SJSA1 (cell line): ENCODE measurements at places on chromosomes 12 and 14.

DNA sequence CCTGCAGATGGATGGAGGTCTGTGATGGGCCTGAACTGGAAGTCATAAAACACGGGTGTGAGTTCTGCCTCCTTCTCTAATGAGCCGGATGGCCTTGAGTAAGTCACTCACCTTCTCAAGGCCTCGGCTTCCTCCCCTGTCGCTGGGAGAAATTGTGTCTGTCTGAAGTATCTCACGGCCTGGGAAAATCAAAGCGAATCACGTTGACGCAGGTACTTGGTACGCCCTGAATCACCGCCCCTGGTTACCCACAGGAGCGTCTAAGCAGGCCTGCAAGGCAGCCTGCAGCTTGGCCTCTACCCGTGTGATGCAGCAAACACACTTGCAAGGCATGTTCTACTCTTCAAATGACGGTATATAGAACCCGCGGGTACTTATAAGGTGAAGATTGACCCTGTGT is 28.1 kb upstream of the CD9 start:
- DNase-seq, result no peak

DNA sequence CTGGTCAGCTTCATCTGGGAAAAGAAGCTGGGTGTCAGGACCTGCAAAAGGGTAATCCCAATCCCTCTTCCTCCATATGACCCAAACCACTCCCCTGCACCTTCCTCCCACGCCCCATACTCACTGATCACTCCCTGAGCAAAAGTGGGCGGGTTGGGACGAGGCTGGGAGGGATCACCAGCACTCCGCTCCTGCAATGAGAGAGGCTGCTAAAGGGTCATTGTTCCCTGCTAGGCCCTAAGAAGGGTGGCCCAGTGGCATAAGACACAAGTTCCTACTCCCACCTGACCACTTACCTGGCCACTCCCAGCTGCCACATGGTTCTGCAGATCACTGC is 15.7 kb upstream of the PRKAG1 start:
- DNase-seq, result no peak

DNA sequence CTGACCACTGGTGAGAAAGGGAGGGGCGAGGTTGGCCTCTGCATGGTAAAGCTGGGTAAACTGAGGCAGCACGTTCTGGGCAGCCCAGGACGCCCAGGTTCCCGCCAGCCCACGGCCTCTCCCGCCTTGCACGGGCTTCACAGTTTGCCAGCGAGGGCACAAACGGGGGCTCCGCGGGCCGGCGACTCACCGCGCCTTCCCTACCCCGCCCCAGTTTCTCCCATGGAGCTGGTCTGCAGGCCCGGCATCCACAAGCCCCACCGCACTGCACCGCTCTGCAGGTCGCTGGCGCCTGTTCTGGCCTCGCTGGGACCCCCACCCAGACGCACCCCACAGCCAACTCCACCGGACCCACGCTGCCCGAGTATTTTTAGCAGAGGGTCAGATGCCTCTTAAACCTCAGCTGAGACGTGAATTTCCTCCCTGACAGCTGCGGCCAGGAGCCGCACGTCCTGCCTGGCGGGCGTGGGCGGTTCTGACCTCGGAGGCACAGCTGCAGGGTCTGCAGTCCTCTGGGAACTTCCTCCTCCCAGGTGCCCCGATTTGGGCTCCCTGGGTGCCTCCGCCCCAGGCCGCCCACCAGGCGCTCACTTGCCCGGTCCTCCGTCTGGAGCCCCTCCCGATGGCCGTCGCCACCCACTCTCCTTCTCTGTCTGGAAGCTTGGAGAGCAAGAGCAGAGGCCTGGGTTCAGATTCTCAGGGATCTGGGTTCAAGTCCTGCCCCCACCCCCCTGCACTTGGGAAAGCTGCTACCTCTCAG is 29.5 kb upstream of the INF2 start:
- DNase-seq, result peak; percentile 32

GRCh38 chr12:120229071-120229486 is 28.2 kb upstream of the RPLP0 start:
- DNase-seq, result peak; percentile 19

- no peak for DNase-seq
Measured at GRCh38 chr12:105355752-105356151, 25.3 kb downstream of the C12orf75 start.

GRCh38 chr12:69000074-69000473 is 67.1 kb upstream of the CPM start:
- DNase-seq, result peak; percentile 30

DNA sequence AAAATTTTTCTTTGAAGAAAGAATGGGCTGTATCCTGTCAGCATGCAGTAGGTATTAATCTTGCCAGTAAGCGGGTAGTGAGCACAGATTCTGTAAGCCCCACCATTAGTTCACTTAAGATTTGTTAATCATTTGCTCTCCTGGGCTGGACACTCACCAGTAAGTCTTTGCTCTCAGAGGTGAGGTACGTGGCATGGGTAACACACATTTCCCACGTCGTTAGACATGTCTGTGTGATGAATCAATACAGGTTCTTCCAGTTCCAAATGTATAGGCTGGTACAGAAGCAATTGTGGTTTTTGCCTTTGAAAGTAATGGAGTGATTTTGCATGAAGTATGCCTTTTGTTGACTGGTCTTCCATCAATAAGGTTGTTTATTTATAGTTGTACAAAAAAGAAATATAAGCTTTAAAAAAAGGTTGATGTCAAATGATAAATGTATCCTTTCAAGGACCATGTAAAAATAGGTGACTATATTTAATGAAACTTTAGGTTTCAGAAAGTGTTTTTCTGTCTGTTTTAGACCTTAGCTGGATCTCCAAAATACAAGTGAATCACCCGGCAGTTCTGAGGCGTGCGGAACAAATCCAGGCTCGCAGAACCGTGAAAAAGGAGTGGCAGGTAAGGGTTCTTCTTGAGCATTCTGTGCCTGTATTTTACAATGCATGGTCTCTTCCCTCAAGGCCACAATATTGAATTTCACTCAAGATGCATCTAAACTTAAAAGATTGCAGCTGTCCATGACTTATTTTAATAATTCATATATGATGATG is 45.5 kb downstream of the DERA start:
- no peak for DNase-seq

- DNase-seq, result no peak
Measured at GRCh38 chr12:66541426-66541825, 137.4 kb downstream of the GRIP1 start.

- no peak for DNase-seq
Measured at GRCh38 chr12:42216737-42217136, 21.3 kb downstream of the YAF2 start.

- DNase-seq, result no peak
Measured at GRCh38 chr14:69586404-69586803, 11.7 kb upstream of the CCDC177 start.

DNA sequence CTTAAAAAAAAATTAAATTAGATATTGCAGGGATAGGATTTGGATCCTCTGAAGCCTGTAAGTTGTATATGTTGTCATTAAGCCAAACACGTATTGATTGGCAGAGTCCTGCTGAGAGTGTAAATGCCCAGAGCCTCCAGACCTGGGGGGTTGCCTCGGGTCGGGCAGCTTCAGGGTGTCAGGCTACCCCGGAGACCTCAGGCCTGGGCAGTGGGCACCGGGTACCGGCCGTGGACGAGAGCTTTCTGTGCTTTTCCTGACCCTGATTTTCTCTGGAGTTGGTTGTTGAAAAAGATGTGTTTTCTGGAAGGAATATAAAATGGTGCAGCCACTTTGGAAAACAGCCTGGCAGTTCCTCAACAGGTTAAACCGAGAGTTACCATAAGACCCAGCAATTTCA is 96.1 kb downstream of the DNAH10 start:
- DNase-seq, result no peak

DNA sequence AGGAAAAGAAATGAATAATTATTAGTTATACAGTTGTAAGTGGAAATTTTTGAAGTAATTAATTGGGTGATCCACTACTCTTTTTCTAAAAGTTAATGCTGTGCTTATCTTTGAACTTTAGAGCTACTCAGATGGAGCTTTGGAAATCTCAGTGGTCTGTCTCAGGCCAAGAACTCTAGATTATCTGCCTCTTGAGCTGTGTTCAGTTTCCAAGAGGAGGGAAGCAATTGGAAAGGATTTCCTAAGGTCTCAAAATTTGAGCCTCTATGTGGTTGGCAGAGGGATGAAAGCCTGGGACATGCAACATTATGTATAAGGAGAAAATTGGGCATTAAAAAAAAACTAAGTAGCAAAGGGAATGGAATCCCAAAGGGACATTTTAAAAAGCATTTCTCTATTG is 334.0 kb upstream of the PRICKLE1 start:
- DNase-seq, result no peak

GRCh38 chr12:105948331-105948730 is 190.4 kb downstream of the NUAK1 start:
- DNase-seq, result no peak

DNA sequence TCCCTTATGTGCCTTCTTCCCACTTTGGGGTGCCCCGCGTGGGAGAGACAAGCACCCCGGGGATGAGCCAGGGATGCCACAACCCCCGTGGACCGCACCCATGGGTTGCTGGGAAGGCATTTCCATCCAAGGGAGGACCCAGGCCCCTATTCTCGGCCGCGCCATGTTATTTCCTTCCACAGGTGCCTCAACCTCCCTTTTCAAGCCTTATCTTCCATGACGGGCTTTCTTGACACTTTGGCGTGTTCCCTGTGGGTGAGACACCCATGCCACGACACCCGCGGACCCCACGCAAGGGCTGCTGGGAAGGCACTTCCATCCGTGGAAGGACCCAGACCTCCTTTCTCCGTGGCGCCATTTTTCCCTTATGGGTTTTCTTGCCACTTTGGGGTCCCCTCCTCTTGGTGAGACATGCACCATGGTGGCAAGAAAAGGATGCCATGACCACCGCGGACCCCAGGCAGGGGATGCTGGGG is 269.2 kb downstream of the ALG10 start:
- no peak for DNase-seq

DNA sequence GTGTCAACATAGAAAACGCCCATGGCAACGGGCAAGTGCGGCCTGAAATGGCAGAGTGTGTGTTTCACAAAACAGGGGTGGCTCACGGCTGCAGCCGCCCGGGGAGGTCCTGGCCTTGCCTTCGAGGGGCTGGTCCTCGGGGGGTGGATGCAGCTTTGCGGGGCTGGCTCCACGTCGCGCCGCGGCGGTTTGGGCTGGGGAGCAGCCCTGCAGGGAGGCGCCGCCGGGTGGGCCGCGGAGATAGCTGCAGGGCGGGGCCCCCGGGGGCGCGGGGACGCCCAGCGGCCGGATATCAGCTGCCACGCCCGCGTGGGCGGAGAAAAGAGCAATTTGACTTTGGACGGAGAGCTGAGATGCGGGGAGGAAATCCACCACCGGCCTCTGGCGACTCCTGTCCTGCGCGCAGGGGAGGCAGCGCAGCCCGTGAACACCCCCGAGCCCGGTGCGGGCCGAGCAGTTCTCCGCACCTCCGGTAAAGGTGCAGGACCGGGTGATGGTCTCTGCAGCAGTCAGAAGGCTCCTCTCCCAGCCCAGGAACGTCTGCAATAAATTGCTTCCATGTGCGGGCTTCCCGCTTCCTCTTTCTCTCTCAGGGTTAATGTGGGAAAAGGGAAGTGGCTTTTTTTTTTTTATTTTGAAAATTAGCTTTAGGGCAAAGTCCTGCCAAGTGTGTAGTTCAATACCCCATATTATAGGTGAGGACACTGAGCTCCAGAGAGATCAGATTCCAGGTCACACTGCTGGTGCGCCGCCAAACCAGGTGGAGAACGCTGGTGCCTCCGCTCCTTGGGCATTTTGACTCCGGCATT is 110.5 kb downstream of the ARF6 start:
- DNase-seq, result peak; percentile 79

GRCh38 chr12:64600164-64600561 is 10.1 kb upstream of the RASSF3 start:
- DNase-seq, result no peak

- DNase-seq, result no peak
Measured at GRCh38 chr14:90139199-90139598, 77.4 kb downstream of the KCNK13 start.

GRCh38 chr14:94816113-94816512 is 46.2 kb upstream of the GSC start:
- no peak for DNase-seq

GRCh38 chr12:116384691-116385485 is 107.4 kb upstream of the MED13L start:
- no peak for DNase-seq

DNA sequence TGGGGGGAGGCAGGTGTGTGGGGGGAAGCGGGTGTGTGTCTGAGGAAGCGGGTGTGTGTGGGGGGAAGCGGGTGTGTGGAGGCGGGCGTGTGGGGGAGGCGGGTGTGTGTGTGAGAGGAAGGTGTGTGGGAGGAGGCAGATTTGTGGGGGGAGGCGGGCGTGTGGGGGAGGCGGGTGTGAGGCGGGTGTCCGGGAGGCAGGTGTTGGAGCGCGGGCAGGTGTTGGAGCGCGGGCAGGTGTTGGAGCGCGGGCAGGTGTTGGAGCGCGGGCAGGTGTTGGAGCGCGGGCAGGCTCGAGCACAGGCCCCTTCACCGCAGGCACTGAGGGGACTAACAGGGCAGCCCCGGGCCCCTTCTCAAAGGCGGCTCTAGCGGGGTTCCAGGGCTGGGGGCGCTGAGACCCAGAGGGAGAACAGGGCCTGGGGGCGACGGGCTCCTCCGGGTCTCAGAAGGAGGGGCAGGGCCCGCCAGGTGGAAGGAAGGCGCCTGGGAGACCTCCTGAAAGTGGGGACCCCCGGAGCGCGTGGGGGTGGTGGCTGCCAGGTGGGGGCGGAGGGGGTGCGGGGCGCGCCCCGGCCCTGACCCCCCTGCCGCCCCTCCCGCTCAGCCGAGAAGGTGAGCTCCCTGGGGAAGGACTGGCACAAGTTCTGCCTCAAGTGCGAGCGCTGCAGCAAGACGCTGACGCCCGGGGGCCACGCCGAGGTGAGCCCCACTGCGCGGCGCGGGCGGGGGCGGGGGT is 3.2 kb downstream of the CRIP2 start:
- no peak for DNase-seq

DNA sequence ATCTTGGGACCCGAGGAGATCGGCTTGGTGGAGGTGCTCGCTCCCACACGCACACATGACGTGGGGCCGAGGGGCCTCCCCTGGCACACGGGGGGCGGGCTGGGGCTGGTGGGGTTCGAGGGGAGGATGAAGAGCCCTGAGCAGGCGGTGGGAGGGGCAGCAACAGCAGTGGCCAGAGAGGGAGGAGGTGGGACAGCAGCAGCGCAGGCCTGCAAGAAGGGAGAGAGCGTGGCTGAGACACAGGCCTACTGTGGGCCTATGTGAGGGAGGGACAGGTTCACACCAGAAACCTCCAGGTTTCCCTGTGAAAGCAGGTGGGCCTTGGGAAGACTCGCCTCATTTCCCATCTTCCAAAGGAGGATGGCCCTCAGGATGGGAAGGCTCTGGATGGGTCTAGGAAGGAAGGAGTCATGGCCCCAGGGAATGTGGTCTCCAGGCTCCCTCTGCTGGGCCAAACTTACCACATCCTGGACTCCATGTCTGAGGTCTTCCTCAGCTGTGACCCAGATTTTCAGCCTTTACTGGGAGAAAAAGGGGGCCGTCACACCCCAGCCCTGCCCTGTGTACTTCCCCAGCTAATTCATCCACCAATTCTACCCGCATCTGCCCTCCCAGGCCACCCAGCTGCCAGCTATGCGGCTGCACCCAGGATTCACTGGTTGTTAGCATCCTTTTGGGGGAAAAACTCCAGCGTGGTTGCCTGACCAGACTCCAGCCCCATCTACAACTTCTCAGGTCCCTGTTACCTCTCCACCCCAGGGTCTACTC is 2.8 kb downstream of the PIANP start:
- DNase-seq, result peak; percentile 52

- DNase-seq, result no peak
Measured at GRCh38 chr12:66684222-66684621, 5.3 kb upstream of the GRIP1 start.

- DNase-seq, result no peak
Measured at GRCh38 chr12:69468237-69469026, 1.8 kb upstream of the FRS2 start.

- no peak for DNase-seq
Measured at GRCh38 chr14:102246071-102246470, 58.9 kb downstream of the MOK start.

- no peak for DNase-seq
Measured at GRCh38 chr12:73225371-73225937, 953.3 kb downstream of the TRHDE start.
